CD4-positive, CD25-positive, alpha-beta regulatory T cell (primary cell): ENCODE measurements at places on chromosomes 1 and 21. TPM values are rescaled to one million over a fixed set of nuclear protein-coding genes. Genes with fewer than 3 reads are reported as not detected.

GRCh38 chr1:53837646-53837923, 511 bp downstream of the NDC1 start:
- DNase-seq: no peak

DNA sequence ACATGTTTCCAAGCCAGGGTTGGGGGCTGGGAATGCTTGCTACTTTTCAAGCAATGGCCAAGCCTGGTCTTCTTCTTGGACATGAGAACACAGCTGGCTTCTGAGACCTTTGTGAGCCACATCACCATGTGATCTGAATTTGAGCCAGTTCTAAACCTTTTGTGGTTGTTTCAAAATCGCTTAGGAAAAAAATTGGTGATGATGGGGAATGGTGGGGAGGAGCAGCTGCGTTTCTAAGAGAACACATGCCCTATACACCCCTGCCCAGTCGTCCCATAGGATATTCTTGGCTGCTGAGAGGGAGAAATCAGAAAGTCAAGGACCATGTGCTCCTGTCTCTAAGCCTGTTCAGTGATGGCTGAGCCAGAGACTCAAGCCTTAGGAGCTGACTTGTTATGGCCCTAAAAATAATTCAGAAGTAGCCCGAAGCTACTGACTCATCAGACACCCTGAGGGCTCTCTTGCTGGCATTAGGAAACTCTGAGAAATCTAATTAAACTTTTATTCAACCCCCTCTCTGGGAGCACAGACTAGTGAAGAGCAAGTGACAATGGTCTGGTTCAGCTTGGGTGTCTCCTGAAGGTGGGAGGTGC, 30.5 kb downstream of the CCDC185 start:
- no peak for DNase-seq

DNA sequence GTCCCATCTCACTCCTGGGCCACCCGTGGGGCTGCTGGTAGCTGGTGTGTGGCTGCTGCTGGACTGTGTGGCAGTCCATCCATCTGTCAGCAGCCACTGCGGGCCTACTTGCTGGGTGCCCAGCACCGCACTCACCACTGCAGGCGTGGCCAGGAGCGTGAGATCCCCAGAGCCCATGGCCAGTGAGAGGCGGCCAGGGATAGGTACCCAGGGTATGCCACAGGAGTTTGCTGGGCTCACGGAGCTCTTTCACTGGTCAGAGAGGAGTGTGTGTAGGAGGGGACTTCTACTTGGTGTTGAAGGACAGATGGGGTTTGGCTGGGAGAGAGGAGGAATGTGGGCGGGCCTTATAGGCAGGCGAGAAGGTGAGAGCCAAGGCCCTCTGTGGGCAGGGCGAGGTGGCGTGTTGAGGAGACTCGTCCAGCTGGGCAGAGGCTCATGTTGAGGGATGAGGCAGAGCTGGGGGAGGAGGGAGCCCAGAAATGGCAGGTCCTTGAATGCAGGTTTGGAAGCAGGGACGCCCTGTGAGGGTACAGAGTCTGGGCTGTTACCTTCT, 15.0 kb downstream of the QSOX1 start:
- DNase-seq: no peak

DNA sequence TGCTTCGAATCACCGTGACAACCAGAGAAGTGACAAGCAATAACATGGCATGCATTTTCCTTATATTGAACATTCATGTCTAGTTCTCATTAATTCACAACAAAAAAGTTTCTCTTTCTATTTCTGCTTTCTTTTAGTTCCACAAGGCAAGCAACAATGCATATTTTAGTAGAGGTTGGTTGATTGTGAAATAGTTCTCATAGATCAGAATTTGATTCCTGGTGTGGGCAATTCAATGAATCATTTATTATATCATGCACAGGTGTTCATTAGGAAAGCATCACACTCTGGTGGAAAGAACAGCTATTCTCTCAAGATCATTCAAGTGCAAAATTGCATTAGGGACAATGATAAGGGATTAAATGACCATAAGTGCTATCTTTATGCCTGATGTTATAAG, 980.9 kb downstream of the BRINP3 start:
- DNase-seq: no peak

DNA sequence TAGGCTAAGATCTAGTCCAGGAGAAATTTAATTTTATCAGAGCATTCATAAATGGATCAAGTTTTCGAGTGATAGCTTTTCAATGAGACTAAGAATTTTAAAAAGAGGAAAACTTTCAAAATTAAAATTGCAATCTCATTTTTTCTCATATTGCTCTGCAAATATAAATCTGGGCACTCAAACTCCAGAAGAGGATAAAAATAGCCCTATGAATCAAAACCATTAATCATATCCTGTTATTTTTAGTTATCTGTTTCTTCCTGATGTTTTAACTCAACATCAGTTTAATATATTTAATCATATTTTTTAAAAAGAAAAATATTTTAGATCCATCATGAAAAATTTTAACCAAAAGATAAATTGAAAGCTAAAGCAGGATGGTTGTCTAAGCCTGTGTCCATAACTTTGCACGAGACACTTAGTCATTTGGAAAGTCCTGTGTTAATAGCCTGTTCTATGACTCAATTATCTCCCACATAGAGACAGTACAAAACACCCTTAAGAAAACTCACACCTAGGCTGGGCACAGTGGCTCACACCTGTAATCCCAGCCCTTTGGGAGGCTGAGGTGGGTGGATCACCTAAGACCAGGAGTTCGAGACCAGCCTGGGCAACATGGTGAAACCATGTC, 17.1 kb upstream of the PRRC2C start:
- DNase-seq: no peak

DNA sequence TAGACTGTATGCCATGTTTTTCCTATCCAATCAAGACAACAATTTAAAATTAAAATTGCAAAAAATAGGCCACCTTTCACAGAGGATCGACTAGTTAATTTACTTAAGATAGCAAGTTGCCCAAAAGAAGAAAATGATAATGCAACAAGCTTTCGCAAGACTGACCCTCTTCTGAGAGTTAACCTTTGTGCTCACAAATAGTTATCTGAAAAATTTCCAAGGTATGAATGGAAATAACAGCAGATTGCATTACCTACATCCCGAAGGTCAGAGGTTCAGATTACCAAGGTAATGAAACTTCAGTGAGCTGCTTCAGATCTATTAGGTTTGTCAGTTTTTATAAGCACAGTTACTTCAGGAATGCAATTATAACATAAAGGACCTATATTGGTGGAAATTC, 298.0 kb downstream of the KCTD3 start:
- no peak for DNase-seq

DNA sequence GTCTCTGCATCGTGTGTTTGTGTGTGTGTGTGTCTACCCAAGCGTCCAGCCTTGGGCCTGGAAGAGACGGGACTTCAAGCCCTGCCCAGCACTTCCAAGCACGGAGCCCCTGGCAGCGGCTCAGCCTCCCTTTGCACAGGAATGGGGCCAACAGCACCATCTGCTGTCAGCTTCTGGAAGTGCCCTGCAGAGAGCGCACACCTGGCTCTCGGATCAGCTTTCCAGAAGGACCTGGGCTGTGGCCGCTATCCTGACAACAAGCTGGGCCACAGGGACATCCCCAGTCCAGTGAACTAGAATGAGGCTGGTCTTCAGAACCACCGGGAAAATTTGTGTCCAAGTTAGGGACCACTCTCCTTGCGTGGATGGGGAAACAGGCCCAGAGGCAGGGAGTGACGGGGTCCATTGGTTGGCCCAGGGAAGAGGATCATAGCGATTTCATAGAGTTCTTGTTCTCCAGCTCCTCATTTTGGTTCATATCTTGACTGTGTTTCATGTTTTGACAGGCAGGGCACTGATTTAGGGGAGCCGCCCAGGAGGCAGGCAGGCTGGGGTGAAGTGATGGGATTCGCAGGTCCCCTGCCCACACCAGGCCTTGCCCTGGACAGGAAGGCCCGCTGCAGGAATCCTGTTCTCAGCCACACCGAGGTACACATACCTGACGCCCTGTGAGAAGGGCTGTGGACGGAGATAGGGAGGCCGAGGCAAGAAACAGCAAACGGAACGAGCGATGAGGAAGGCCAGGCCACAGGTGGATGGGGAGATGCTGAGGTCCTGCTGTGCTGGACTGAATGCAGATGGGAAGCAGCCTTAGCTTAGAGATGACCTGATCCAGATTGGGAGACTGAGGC, 38.4 kb downstream of the TAS1R2 start:
- DNase-seq: peak; percentile 35

GRCh38 chr1:80375109-80375508, 1368.6 kb upstream of the ADGRL4 start:
- no peak for DNase-seq

- no peak for DNase-seq
Observed at GRCh38 chr1:207155028-207155427, 51.0 kb downstream of the C4BPA start.

DNA sequence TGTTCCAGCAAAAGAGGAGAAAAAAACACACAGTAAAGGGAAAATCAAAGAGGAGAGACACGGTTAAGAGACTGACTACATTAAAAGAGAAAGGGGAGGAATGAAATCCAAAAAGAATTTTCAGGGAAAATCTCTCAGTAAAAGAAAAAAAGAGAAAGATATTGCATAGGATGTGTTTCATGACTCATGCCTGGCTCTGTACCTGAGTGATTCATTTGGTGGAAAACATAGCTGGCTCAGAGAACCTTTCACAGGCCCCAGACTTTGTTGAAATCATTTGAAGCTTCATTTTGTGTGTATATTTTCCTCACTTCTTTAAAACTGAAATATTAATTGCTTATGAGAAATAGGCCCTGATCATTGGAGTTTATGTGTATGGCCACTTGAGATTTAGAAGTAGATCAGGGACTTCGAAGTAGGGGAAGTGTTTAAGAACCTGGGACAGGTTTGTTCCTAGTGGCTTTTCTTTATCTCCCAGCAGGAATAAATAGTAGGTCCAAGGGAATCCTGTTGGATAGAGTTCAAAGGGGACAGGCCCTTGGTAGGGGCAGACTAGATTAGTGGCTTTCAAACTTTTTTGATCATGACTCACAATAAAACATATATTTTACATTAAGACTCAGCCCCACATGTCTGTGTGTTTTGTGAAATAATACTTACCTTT, 239.1 kb upstream of the SGIP1 start:
- DNase-seq: no peak

- DNase-seq: no peak
Observed at GRCh38 chr1:11991969-11992676, 11.9 kb downstream of the MFN2 start.

The TEX35 gene
- polyA plus RNA-seq: not detected

The RAP1GAP gene
- polyA plus RNA-seq: not detected

The ATP13A2 gene
- 30.2 TPM for polyA plus RNA-seq

The SEC16B gene
- not detected for polyA plus RNA-seq

The CHI3L2 gene
- 9.7 TPM for polyA plus RNA-seq

The SPRR1B gene
- not detected for polyA plus RNA-seq
